ENCODE measurements at places on chromosomes 3 and 15.

DNA sequence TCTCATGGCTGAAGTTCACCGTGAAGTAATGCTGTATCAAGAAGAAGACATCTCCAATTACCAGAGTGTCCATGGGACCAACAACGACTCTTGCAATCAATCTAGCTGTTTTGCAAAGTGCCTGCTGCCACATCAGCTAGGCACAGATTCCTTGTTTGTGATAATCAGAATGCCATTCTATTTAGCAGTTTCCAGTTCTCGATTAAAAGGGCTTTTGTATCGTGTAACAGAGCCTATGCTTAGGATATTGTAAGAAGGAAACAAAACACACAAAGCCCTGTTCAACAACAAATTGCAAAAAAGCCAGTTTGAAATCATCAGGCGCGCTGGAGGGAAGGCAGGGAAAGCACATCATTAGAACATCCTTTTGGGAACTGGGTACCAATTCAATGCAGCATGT lies 26.1 kb downstream of the RASGRF1 start:
- DNase-seq = no peak

- no peak for DNase-seq
Observed at GRCh38 chr3:64493149-64493548, 194.7 kb downstream of the ADAMTS9 start.

DNA sequence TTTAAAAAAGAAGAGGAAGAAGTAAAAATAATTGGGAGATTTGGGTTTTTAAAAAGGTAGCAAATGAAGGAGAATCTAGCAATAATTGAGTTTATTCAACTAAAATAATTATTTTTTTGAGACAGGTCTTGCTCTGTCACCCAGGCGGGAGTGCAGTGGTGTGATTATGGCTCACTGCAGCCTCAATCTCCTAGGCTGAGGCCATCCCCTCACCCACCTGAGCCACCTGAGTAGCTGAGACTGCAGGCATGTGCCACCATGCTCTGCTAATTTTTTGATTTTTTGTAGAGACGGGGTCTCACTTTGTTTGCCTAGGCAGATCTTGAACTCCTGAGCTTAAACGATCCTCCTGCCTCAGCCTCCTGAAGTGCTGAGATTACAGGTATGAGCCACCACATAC lies 27.7 kb upstream of the ARF4 start:
- DNase-seq = no peak

GRCh38 chr15:29704950-29705597 lies 117.2 kb downstream of the TJP1 start:
- no peak for DNase-seq

DNA sequence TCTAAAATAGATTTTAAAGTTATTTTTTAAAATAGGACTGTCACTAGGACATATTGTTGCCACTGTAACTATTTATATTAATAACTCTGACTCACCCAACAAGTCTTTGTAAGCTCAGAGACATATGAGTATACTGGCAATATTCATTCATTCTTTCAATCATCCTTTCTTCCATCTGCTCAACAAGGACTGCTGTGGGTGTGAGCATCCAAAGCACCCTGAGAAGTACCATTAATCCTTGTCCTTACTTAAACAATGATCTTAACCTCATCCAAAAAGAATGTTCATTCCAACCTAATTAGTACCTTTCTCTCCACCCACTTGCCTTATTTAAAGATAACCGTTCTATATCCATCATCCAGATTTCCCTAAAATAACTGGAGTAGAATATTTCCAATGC lies 94.2 kb upstream of the PPP2R3A start:
- DNase-seq = no peak

- DNase-seq = peak; percentile 77
Observed at GRCh38 chr15:45387380-45388007, 9.2 kb upstream of the GATM start.

GRCh38 chr3:31240013-31240412 lies 292.7 kb upstream of the STT3B start:
- DNase-seq = no peak

- DNase-seq = peak; percentile 5
Observed at GRCh38 chr3:16392065-16392464, 121.4 kb downstream of the RFTN1 start.

GRCh38 chr3:63478990-63479660 lies 173.3 kb upstream of the SNTN start:
- DNase-seq = no peak

- DNase-seq = no peak
Observed at GRCh38 chr3:72439321-72440183, 408.7 kb downstream of the SHQ1 start.

DNA sequence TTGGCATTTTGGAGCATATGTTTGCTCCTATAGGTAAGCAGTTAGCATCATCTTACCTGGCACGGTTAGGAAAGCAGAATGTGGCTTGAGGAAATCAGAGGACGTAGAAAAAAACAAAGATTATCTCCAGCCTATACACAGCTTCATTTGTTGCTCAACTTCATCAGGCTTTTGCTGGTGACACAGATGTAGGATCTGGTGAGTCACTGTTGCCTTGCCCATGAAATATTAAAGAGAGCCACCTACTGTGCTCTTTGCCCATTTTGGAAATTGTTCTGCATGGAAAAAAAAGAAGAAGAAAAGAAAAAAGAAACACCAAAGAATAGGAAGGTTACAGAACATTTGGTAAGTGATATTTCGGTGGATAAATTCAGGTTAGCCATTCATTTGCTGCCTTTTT lies 3.8 kb downstream of the IL1RAP start:
- no peak for DNase-seq

DNA sequence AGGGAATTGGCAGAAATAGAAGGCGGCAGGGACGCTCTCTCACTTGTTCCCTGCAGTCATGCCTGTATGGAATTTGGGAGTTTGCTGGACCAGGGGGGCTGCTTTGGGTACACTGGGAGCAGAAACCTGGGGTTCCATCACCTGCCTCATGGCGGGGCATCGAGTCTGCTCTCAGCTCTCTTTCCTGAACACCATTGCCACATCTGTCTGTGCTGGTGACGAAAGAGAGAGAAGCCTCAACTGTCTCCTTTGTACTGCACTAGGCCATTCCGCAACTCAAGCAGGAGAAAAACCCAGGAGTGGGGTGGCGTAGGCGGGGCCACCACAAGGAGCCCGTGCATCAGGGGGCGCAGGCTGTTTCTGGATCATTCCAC lies 14.0 kb downstream of the TMEM158 start:
- no peak for DNase-seq

- DNase-seq = no peak
Observed at GRCh38 chr3:97439373-97439772, 325.2 kb upstream of the ARL6 start.

DNA sequence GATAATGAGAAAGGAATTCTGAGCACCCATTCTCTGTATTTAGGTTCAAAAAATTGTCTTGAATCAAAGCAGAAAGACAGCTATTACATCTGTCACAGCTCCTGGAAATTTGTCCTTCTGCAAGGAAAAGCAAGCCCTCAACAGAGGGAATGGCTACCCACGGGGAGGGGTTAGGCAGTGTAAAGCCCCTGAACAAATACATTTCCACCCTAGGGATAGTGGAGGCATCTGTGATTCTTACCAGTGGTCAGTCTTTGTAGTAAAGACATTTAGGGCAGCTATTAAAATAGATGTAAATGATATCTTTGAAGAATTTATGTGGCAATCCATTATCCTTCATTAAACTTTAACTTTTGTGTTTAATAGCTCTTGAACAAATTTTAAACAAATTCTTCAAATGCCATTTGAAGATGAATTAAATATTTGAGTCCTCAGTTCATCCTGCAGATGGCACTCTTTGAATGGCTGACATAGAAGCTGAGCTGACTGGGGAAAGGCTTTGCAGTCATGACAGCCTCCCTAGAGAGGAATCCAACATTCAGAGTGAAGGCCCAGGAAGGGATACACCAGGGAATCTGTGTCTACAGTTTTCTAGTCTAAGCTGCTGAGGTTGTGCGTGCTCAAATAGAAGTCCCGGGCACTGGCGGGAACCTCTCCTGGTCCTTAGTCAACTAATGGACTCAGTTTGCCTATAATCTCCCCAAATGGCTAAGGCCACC lies 359.7 kb upstream of the ROPN1 start:
- DNase-seq = peak; percentile 82

DNA sequence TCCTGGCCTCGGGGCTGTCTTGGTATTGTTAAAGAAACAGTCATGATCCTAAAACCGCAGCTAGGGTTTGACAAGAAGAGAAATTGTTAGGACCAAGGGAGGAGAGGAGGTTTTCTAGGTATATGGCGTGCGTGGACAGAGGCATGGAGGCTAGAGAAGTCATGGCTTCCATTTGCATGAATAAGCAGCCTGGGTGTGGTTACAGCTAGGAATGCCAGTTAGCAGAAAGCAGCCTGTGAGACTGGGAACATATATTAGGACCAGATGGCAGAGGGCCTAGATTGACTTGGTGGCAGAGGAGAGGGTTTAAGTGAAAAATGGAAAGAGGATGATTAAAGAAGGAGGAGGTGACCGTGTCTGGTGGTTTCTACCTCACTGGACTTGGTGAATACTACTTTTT lies 573.6 kb upstream of the ARRDC4 start:
- DNase-seq = no peak

DNA sequence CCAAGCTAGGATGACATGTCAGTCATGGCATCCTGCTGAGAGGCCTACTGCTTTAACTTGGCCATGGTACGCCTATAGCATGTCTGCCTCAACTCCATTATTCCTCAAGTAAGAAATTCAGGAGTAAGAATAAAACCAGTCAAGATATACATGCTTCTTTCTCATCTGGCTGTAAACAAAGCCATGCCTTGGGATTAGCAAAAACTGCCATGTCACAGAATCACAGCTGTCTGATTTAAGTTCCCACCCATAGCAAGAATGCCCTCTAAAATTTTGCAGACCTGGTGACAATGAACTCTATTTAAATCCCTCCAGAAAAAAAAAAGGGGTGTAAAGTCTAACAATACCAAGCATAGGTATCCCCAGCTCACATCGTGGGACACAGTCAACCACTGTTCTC lies 55.6 kb upstream of the ACAN start:
- DNase-seq = no peak

DNA sequence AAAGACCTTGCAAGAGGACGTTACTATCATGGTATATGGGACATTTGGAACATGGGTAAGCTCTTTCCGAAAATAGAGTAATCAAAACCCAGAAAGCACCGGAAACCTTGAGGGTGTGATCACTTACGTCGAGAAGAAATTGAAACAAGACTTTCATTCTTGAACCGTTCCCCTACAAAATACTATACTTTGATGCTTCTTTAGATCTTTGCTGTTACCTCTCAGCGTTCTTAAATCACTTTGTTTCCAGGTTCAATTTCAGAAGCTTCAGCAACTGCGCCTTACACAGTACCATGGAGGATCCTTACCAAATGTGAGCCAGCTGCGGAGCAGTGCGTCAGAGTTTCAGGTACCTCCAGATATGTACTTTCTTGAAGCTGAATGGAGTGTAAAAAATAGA lies 10.1 kb downstream of the CRTC3 start:
- no peak for DNase-seq

DNA sequence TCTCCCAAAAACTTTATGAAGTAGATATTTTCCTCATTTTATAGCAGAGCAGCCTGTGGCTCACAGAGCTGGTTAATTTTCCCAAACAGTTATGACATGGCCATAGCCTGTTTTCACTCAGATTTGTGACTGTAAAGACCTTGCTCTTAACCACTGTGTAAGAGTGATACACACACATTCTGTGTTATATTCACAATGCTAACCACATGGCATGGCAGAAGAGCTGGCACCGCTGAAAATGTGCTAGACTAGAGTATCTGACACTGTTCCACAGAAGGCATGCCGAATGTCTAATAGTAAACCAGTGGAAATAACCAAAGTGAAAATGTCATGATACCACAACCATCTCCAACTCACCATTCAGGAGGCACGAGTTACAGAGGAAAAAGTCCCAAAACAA lies 71.8 kb downstream of the PEX5L start:
- no peak for DNase-seq

DNA sequence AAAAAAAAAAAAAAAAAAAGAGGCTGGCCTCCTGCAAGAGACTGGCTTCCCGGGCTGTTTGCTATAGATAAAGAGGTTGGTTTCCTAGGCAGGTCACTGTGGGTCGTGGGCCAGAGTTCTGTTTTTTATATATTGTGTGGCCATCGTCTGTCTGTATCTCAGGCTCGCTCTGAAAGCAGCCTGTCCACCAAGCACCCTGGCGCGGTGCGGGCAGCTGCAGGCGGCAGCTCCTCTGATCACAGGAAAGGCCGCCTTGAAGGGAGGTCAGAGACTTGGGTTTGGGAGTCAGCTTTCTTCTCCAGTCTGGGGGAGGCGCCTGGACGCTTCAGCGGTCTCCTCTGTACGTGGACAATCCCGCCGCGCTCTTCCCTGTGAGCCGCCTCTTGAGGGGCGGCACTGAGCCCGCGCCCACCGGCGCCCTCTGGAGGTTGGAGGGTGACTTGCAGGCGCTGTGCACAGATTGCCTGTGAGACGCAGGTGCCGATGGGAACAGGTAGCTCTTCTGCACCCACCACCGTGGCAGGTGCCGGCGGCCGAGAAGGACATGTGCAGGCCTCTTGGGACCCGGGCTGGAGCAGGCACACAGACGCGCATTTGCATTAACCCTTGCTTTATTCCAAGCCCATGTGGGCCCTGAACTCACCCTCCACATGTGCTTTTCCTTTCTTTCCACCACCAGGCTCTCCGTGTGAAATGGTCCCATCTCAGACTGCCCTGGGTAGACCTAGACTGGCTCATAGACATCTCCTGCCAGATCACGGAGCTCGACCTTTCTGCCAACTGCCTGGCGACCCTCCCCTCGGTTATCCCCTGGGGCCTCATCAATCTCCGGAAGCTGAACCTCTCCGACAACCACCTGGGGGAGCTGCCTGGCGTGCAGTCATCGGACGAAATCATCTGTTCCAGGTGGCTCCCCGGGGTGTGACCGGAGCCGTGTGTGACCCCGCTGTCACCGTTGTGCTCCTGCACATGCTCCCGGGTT lies 89.3 kb downstream of the LRRK1 start:
- DNase-seq = peak; percentile 98

- DNase-seq = no peak
Observed at GRCh38 chr3:147411238-147411814, 2.2 kb downstream of the ZIC1 start.

- DNase-seq = peak; percentile 44
Observed at GRCh38 chr15:72229076-72229946, 1.7 kb downstream of the PKM start.

DNA sequence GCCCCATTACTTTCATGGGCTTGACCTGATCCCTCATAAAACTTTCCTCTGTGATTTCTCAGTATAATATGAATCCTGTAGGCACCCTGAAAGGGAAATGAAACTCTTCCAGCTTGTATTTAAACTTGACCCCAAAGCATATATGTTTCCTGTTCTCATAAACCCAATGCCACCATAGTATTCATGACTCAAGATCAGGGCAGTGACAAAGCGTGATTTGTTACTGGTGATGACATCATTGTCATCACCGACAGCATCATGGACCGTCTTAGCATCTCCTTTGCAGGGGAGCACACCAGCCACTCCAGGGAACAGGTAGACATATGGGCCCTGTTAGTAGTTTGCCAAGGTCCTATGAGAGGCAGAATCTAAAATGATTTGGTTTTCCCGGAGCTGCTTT lies 741.2 kb downstream of the NR2F2 start:
- no peak for DNase-seq

- no peak for DNase-seq
Observed at GRCh38 chr15:72184165-72184811, 13.3 kb downstream of the GRAMD2A start.
